GM19239 (cell line): ENCODE measurements at places on chromosomes 1 and 21.

GRCh38 chr1:234730770-234731568 lies 121.0 kb upstream of the IRF2BP2 start:
- DNase-seq = no peak

DNA sequence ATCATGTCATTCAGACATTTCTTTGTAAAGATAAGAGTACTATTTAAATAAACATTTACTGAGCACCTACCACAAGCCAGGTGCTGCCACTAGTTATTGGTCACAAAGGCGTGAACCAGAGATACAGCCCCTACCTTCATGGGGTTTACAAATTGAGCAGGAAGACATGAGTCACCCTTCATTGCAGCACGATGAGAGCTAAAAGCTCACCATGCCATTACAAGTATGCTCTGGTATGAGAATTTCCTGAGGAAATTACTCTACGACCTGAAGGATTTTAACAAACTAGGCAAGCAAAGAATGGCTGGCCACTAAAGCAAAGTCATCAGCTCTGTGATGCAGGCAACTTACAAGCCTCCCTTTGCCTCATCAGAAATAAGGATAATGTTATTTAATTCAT lies 346.8 kb downstream of the BRINP2 start:
- no peak for DNase-seq

DNA sequence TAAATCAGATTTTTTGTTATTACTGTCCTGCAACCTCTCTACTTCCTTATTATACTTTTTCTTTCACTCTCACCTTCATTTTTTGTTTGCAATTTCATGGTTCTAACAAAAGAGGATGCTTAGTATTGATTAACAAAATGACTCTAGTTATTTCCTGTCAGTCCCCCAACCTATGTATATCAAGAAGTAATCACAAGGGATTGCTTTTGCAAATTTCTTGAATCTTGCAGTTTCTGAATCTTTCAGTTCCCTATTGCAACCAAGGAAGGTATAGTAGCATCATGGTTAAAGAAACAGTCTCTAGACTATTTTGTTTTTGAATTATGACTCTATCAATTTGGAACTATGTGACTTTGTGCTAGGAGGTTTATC lies 446.9 kb downstream of the NEGR1 start:
- no peak for DNase-seq

GRCh38 chr1:3133686-3134085 lies 64.7 kb downstream of the PRDM16 start:
- DNase-seq = no peak

DNA sequence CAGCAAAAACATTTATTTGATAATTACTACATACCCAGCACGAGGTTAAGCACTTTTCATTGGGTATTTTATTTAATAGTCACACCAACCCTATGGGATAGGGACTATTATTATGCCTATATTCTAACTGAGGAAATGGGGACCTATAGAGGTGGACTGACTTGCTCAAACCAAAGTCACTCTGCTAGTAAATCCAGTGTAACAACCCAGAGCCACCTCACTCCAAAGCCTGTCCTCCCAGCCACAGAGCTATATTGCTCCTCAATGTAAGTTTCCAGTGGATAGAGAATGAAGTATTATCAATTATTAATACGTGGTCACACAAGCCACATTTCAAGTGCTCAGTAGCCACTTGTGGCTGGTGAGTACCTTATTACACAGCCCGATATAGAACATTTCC lies 97.5 kb downstream of the RGS2 start:
- no peak for DNase-seq
